ENCODE measurements at places on chromosomes 7 and 10. TPM values are rescaled to one million over a fixed set of nuclear protein-coding genes. Genes with fewer than 3 reads are reported as not detected.

DNA sequence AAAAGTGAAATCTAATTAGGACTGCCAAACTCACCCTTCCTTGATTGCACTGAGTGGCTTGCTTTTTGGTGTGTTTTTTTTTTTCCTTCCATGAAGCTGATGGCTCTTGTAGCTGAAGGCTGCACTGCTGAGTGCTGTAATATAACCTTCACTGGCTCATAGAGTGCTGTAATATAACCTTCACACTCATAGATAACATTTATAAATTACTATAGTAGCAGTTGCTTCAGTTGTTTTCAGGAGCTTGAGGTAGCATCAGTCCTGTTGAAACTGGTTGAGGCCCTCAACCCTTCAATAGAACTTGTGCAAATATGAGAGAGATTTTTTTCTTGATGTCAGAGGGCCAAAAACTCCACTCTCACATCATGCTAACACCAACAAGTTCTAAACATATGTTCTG, 404.9 kb upstream of the MBL2 start:
- H3K4me3 ChIP-seq = no peak overlapping the region
- H3K27me3 ChIP-seq = no peaks in the 10 kb centered on the region
- no peaks in the 10 kb centered on the region for H3K4me1 ChIP-seq
- H3K36me3 ChIP-seq = no peaks in the 10 kb centered on the region
- no peak overlapping the region for H3K27ac ChIP-seq
- no peak for DNase-seq

- no peak overlapping the region for H3K4me3 ChIP-seq
- H3K4me1 ChIP-seq = no peaks in the 10 kb centered on the region
- no peak overlapping the region for H3K27ac ChIP-seq
- no peak for DNase-seq
- peaks cover 2% of the 10 kb centered on the region for H3K27me3 ChIP-seq
- H3K36me3 ChIP-seq = no peaks in the 10 kb centered on the region
Observed at GRCh38 chr7:26657206-26657641, 207.2 kb downstream of the SKAP2 start.

EEPD1 gene
- total RNA-seq = 0.90 TPM

- peak within 1 kb of the TSS; percentile 61 for H3K4me3 ChIP-seq
- DNase-seq = peak; percentile 19
- H3K36me3 ChIP-seq = no peaks in the 10 kb centered on the region
- H3K27me3 ChIP-seq = peaks cover 31% of the 10 kb centered on the region
Observed at GRCh38 chr7:32957326-32958045, at the start of gene FKBP9. Gene FKBP9, plus strand, starts transcription at chr7:32957440. Its CDS starts 134 bp downstream, at chr7:32957574.

STEAP1 gene
- total RNA-seq = 0.27 TPM

DNA sequence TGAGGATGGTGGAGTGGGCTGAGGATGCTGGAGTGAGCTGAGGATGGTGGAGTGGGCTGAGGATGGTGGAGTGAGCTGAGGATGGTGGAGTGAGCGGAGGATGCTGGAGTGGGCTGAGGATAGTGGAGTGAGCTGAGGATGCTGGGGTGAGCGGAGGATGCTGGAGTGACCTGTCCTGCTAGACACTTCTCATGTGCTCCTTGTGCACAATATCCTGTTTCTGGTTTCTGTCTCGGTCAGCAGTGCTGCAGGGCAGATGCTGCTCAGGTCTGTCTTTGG, 29.2 kb downstream of the ANXA8 start:
- no peaks in the 10 kb centered on the region for H3K4me1 ChIP-seq
- H3K4me3 ChIP-seq = no peak overlapping the region
- peaks cover 11% of the 10 kb centered on the region for H3K27me3 ChIP-seq
- DNase-seq = no peak
- H3K27ac ChIP-seq = no peak overlapping the region
